COR-L47 (cell line): ENCODE measurements at places on chromosomes 11 and 22.

GRCh38 chr22:46024136-46024840, 47.3 kb upstream of the WNT7B start:
- no peak for DNase-seq

- DNase-seq: peak; percentile 77
Observed at GRCh38 chr11:114340311-114341131, 44.3 kb downstream of the NNMT start.

DNA sequence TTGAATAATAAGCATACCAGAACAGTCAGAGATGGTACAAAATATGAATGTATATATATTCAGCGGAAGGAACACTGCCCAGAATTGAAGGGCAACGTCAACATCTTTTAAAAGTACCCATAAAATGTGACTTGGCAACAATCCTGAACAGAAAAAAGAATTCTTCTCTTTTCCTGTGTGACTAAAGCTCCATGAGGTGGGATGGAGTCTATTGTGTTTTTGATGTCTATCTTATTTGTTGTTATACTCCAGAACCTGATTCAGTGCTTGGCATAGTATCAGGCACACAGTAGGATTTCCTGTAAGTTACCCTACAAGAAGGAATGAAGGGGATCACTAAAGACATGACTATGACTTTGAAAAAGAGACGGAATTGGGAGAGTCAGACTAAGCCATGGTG, 10.3 kb downstream of the LDLRAD3 start:
- no peak for DNase-seq

DNA sequence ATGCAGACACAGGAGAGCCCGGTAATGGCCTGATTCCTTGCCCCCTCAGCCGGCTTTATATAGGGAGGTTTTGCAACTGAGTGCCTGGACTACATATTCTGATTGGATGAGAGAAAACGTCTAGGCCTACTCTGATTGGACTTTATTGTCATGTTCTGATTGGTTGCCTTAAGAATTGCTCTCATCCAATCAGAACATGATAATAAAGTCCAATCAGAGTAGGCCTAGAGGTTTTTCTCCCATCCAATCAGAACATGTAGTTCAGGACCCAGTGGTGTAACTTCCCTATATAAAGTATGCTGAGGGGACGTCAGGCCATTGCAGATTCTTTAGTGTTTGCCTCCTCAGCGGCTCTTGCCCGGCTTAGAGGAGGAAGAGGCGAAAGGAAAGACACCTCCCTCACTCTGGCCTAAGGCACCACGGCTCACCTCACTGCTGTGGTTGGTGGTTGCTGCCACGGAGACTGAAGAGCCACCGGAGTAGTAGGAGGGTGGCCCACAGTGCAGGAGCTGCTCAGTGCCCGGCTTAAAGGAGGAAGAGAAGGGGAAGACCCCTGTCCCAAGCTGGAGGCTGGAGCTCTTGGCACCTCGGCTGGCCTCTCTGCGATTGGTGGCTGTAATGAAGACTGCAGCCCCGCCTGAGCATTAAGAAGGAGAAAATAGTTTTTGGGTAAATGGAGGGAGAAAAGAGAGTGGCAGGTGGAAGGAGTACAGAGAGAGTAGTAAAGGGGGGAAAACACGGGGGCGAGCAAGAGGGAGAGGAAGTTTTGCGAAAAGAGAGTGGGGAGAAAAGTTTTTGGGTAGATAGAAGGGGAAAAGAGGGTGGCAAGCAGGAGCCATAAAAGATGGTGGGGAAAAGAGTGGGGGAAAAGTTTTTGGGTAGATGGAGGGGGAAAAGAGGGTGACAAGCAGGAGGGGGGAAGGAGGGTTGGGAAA, 116.7 kb upstream of the SERPIND1 start:
- DNase-seq: no peak

GRCh38 chr11:124329787-124330478, 9.9 kb upstream of the OR8D2 start:
- no peak for DNase-seq

DNA sequence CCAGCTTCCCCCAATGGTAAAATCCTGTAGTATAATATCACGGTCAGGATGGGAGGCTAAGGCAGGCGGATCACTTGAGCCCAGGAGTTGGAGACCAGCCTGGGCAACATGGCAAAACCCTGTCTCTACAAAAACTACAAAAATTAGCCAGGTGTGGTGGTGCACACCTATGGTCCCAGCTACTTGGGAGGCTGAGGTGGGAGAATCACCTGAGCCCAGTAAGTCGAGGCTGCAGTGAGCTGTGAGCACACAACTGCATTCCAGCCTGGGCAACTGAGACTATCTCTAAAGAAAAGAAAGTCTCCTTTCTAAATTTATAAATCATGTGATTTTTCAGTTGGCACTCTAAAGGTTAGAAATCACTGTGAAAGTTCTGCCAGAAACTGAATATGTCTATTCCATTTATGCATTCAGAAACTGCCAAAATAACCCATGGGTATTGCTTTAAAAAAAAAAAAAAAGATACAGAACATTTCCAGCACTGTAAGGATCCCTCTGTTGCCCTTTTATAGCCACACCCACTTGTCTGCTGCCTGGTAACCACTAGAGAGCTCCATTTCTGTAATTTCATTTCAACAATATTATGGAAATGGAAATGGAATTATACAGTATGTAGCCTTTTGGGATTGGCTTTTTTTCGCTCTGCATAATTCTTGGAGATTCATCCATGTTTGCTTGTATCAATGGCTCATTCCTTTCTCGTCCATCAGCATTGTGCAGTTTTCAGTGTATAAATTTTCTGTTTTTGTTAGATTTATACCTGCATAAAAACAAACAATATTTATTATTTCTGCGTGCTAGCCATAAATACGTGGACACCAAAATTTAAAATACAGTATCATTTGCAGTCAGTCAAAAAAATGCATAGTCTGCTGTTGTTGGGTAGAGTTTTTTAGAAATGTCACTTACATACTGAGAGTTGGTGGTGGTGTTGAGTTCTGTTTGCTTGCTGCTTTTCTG, 9.4 kb downstream of the CDC45 start:
- no peak for DNase-seq

DNA sequence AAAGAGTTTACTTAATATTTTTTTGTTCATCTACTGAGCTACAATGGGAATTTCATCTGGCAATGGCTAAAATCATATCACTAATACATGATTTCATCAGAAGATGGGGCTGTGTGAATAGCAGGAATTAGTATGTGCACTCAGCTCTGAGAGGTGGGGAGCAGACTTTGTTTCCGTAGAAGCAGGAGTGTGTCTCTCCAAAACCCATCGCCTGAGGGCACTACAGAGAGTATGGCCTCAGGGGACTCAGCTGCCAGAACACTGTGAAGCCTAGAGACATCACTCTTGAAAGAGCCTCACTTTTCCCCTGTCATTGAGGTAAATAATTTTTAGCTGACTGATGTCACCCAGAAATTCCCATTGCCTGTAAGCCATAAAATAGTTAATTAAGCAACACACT, 261.4 kb upstream of the ISX start:
- DNase-seq: peak; percentile 12

DNA sequence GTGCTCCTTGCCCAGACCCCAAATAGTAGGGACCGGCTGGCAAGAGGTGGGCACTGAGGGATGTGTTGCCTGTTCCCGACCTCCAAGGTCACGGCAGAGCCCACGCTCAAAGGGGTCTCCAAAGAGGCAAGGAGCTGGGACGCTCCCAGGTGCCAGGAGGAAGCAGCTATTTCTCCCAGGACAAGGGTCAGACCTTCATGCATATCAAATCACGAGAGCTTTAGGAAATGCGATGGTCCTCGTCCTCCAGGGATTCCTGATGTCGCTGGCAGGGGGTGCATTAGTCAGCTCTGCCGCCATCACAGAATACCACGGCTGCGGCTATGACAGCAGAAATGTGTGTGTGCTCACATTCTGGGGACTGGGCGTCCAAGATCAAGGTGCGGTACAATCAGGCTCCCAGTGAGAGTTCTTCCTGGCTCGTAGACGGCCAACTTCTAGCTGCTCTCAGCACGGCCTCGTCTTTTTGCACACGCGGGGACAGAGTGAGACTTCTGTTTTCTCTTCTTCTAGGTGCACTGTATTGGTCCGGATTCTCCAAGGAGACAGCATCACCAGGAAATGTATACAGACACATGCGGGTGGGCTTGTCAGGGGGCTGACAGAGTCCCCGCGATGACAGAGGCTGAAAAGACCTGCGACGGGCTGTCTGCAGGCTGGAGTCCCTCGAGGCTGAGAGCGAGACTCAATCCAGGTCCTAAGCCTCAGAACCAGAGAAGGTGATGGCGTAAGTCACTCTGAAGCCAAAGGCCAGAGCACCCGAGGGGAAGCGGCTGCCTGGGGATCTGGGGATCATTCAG, 81.6 kb downstream of the SHANK2 start:
- no peak for DNase-seq

GRCh38 chr22:37169406-37169805, 18.6 kb downstream of the C1QTNF6 start:
- DNase-seq: no peak

- DNase-seq: no peak
Observed at GRCh38 chr11:2651054-2651617, 48.7 kb downstream of the KCNQ1OT1 start.

DNA sequence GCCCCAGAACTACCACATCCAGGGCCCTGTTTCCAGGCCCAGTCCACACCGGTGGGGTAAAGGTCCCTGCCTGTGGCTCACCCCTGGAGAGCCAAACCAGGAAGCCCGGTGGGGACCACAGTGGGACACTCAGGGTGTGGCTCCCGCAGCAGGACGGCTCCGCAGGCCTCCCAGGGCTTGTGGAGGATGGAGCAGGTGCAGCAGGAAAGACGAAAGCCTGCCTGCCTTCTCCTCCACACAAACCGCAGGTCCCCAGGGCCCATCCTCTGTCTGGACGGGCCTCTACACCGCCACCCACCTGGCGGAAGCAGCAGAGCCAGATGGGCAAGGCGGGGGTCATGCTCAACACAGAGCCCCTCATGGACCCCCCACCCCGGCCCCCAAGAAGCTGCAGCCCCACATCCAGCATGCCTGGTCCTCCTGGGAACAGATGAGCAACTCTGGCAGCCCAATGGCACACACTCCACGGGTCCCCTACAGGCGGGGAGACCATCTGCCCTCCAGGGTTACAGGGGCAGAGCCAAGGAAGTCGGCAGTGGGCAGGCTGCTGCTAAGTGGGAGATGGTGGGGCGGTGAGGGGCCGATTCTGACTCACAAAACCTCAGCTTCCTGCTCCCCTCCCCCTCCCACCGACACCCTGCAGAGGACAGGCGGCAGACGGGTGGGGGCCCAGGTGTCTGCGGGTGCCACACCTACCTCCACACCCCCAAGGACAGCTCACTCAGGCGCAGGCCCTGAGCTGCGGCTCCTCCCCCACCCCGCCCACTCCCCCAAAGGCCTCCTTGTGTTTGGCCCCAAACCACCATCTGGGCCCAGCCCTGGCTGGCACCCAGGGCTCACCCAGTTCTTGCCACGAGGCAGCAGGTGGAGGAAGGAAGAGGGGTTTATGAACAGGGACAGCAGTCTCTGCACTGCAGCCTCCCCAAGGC, 5.2 kb downstream of the SBF1 start:
- peak; percentile 95 for DNase-seq
